ENCODE measurements at places on chromosomes 11 and 22. TPM values are rescaled to one million over a fixed set of nuclear protein-coding genes. Genes with fewer than 3 reads are reported as not detected.

DNA sequence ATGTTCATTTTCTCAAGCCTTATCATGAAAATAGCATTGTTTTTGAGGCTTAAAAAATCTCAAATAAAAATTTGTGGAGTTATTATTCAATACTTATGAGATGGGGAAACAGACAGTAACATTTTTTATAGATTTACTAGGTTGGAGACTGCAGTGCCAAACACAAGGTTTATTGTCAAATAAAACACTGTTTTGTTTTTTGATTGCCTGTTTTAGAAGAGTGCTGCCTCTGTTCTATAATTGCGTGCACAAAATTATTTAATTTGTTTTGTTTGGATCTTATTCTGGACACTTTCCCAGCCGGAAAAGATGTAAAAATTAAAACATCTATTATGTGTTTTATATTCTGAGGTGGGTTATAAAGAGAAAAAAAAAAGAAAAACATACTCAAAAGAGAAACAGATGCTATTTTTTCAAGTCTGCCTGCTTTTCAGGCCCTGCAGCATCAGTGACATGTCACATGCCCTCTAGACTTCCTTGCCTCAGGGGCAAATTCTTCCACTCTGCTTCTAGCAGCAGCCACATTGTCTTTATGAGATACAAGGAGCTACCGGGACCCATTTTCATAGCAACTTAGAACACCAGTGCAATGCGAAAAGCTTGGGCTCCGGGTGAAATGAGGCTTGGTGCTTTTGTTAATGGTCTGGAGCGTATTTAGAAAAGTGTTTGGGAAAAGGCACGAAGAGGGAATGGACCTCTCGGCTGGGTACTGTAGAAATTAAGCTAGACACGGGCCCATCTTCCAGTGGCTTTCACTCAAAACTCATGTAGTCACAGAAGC lies 77.5 kb downstream of the EFCAB6 start:
- DNase-seq = no peak

DNA sequence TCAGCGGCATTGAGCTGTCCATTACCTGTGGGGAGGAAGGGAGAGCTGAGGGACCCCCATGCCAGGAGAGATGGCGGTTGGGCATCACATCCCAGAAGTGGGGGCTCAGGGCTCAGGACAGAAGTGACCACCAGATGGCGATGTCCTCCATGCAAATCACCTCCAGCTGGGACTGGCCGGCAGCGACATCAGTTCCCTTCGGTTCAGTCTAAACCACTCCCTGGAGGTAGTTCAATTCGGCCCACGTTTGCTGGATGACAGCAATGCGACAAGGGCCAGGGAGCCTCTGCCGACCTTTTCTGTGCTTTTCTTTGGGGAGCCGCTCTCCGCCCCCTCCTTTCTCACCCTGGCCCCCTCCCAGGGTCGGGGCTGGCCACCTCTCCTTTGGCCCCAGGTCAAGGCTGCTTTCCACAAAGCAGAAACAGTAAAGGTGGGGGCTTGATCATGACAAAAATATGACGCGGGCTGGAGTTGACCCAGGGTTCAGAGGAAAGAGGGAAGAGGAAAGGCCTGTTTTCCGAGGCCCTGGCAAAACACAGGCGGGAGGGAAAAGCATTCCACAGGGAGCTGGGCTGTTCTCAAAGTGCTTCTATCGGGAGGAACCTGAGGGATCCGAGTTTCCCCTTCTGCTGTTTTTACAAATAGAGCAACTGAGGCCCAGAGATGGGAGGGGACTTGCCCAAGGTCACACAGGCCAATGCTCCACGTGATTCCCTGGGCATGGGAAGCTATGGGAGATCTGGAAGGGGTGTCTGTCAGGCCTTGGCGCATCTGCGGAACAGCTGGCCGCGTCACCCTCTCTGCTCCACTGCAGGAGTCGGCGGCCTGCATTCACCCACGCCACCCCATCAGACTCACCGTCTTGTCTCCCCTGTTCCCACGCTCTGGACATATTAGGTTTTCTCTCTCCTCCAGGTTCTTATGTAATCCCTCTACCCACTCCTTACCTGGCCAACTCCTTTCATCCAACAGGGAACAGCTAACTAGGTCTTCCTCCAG lies 54.7 kb downstream of the FBXO7 start:
- peak; percentile 55 for DNase-seq

GRCh38 chr11:134530636-134531326 lies 118.7 kb upstream of the B3GAT1 start:
- DNase-seq = no peak

GRCh38 chr11:18790883-18791206 lies 753 bp downstream of the PTPN5 start:
- DNase-seq = no peak

- no peak for DNase-seq
Observed at GRCh38 chr22:28222052-28222451, 303.0 kb upstream of the PITPNB start.

DNA sequence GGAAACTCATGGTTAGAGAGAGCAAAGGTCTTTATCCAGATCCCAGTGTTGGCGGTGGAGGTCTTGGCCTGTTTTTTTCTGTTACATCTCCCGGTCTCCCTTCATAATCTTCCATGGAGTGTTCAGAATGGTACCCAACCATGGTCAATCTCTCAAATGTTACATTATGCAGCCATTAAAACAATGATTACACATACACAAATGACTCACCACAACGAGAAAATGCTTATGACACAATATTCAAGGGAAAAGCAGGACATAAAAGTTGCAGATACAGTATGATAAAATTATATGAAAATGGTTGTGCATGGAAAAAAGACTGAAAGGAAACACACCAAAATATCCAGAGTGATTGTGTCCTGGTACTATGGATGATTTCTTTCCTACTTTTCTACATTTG lies 17.8 kb upstream of the CSNK1E start:
- no peak for DNase-seq

GRCh38 chr11:104705490-104706190 lies 192.6 kb downstream of the CASP12 start:
- DNase-seq = peak; percentile 60

- no peak for DNase-seq
Observed at GRCh38 chr11:803770-804598, 1.0 kb downstream of the PIDD1 start.

DNA sequence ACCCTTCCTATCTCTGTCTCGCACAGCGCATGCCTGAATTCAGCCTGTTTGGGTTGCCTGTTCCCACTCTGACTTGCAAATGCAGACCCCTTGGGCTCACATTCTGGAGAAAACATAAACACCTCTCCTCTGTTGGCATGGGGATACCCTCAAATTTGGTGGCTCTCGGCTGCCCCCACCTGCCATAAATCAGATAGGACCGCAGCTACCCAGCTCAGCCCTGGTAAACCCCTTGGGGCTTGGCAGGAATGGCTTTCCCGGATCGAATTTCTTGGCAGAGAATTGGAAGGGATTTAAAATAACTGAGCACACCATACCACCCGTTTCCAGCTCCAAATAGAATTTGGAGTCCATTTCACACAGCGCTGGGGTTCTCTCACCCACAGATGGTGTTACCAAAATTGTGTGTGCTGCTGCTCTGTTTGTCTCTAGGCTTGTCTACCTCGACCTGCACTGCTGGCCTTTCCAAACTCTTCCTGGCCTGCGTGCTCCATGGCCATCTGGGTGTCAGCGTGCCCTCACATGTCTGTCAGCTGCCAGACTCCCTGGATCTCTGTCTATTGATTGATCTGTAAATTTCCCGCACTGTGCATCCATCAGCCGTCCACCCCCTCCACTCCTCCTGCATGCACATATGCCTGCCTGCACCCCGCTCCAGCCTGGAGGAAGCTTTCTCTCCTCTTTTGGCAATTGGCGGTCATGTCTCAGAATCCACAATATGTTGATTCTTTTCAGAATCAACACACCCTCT lies 134.0 kb downstream of the NTM start:
- no peak for DNase-seq

DNA sequence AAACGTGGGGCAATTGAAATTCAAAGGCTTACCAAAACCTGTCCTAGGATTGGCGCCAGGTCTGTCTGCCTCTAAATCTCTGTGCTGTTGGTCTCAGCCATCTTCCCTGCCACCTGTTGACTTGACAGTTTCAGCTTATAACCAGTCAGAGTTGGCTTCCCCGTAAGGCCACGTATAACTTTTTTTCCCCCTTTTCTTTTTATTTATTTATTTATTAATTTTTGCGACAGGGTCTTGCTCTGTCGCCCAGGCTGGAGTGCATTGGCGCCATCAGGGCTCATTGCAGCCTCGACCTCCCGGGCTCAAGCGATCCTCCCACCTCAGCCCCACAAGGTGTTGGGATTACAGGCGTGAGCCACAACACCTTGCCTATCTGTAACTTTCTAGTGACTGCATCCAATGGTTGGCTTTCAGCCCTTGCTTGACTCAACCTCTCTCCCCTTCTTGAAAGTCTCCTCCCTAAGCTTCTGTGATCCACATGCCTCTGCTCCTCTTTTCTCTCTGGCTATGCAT lies 1.4 kb upstream of the SYVN1 start:
- DNase-seq = no peak

GRCh38 chr11:12802418-12803085 lies 128.3 kb downstream of the TEAD1 start:
- DNase-seq = no peak

- no peak for DNase-seq
Observed at GRCh38 chr11:93783362-93783761, 720 bp upstream of the MED17 start.

GRCh38 chr22:20031732-20032406 lies 11.0 kb downstream of the TANGO2 start:
- no peak for DNase-seq

DNA sequence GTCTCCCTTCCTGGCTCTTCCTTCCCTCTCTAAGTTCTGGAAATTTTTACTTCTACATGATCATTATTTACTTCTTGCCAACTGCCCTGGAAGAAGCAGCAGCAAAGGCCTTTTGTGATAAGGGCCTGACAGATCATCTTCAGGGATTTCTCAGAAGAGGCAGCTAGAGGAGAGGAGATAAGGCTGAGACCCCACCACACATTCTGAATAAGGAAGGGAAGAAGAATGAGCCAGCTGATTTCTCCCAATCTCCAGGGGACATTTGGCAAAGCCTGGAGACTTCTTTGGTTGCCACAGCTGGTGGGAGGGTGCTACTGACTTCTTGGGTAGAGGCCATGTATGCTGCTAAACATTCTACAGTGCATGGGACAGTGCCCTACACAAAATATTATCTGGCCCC lies 122.4 kb upstream of the OR9Q1 start:
- DNase-seq = no peak

DNA sequence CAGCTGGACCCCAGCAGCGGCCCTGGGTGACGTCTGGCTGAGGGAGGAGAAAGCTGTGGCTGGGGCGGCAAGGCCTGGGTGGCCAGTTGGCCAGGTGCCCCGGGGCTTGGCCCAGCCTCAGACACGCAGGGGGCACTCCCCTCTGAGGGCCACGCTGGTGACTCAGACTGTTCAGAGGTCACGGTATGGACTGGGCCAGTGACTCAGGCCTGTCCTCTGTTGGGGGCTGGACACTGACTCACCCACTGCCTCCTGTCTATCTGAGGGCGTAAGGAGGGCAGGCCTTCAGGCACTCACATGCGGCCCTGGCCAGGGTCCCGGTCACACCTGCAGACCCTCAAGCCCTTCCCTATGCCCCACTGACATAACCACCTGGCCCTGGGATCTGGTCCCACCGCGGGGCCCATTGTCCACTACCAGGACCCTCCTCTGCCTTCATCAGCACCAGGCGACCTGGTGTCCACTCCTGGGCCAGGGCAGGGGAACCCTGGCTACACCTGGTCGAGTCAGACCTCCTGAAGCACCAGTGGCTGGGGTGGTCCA lies 3.7 kb upstream of the MUC5AC start:
- DNase-seq = no peak

DNA sequence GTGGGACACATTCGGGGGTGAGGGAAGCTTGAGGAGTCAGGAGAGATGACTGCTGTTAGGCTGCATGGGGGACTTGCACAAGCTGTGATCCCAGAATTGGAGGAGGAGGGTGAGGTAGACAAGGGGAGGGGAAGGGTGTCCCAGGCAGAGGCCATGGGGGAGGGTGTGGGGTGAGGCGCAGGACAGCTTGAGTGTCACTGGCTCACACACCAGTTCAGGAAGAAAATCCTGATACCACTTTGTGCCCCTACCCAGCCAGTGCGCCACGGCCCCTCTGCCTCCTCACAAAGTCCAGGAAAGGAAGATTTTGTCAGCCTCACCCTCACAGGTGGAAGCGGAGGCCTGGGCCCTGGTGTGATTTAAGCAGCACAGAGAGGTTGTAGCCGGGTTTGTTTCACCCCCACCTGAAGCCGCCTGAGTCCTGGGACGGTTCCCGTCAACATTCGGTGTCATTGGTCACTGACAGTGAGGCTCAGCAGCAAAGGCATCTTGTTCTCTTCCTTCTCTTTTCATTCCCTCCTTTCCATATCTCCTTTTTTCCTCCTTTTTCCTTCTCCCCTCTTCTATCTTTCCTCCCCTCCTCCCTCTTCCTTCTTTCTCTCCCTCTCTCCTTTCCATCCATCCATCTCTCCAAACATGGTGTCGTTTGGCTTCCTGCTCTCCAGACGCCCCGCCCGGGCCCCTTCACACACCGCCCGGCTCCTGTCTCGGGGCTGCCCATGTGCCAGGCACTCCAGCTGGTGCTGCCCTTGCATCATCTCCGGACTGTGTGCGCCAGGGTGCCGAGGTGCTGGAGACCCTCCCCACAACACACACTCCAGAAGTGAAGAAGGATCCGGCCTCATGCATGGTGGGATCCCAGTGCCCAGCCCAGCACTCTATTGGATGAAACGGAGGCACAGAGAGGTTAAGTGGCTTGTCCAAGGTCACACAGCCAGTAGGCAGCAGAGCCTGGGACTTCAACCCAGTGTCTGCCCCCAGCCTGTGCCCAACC lies 89.3 kb downstream of the MPPED1 start:
- DNase-seq = no peak

GRCh38 chr22:49532869-49533802 lies 294.5 kb downstream of the BRD1 start:
- DNase-seq = no peak

DNA sequence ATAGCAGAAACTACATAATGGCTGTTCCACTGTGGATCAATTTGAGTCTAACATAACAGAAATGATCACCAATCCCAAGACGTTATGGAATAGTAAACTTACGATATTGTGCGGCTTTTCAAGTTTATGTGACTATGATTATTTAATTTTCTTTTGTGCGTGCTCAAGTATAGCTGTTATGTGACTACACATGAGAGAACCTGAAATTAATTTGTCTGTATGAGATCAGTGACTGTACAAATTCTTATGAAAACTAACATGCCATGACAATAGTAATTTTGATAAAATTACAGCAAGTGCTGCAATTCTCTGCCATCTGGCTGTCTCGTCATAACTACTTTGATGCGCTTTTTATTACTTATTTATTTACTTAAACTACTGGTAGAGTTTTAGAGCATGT lies 343.2 kb downstream of the DCDC1 start:
- DNase-seq = no peak

- no peak for DNase-seq
Observed at GRCh38 chr11:70778883-70779282, 380.6 kb downstream of the CTTN start.

The GRIK4 gene
- polyA plus RNA-seq = not detected

The FAM180B gene
- not detected for polyA plus RNA-seq

The KCTD14 gene
- polyA plus RNA-seq = 0.28 TPM

The LRRC56 gene
- 1.0 TPM for polyA plus RNA-seq

The THOC5 gene
- 26.1 TPM for polyA plus RNA-seq

The OSM gene
- 2.0 TPM for polyA plus RNA-seq

The TLCD5 gene
- polyA plus RNA-seq = not detected

The AQP11 gene
- 0.84 TPM for polyA plus RNA-seq

The SLN gene
- polyA plus RNA-seq = not detected

The NXPE1 gene
- polyA plus RNA-seq = not detected

The OR10A2 gene
- polyA plus RNA-seq = not detected

The MS4A12 gene
- not detected for polyA plus RNA-seq

The C11orf91 gene
- not detected for polyA plus RNA-seq

The LRRC32 gene
- not detected for polyA plus RNA-seq

The CCDC134 gene
- 4.5 TPM for polyA plus RNA-seq

The C1QTNF5 gene
- polyA plus RNA-seq = not detected

The PATE1 gene
- not detected for polyA plus RNA-seq
